ENCODE measurements at places on chromosomes 3 and 15. TPM values are rescaled to one million over a fixed set of nuclear protein-coding genes. Genes with fewer than 3 reads are reported as not detected.

Gene GP9
- polyA plus RNA-seq, result 0.47 TPM

Gene RPLP1
- 1,121 TPM for polyA plus RNA-seq

Gene SCAMP5
- 47.9 TPM for polyA plus RNA-seq

Gene GTF2E1
- 18.5 TPM for polyA plus RNA-seq

Gene ZNF385D
- polyA plus RNA-seq, result 17.4 TPM

Gene SIDT1
- polyA plus RNA-seq, result 3.8 TPM

Gene UCN2
- 0.37 TPM for polyA plus RNA-seq

Gene PPIB
- polyA plus RNA-seq, result 469 TPM

Gene CAMP
- polyA plus RNA-seq, result 0.38 TPM

Gene OR5K2
- polyA plus RNA-seq, result 1.2 TPM

Gene MST1R
- polyA plus RNA-seq, result 2.8 TPM

Data from left kidney (tissue), 8 donors.